ENCODE measurements at places on chromosomes 2 and 18.

DNA sequence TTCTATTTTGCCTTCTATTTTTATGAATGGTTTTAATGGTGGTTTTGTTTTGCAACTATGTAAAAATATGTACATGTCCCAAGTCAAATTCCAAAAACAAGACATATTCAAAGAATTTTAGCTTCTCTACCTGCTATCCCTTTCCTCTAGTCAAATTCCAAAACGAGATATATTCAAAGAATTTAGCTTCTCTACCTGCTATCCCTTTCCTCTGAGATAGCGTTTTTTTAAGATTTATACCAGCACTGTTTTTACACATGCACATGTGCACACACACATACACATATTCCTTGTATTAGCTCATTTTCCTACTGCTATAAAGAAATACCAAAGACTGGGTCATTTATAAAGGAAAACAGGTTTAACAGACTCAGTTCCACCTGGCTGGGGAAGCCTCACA lies 199.1 kb upstream of the ARL4C start:
- DNase-seq: no peak

DNA sequence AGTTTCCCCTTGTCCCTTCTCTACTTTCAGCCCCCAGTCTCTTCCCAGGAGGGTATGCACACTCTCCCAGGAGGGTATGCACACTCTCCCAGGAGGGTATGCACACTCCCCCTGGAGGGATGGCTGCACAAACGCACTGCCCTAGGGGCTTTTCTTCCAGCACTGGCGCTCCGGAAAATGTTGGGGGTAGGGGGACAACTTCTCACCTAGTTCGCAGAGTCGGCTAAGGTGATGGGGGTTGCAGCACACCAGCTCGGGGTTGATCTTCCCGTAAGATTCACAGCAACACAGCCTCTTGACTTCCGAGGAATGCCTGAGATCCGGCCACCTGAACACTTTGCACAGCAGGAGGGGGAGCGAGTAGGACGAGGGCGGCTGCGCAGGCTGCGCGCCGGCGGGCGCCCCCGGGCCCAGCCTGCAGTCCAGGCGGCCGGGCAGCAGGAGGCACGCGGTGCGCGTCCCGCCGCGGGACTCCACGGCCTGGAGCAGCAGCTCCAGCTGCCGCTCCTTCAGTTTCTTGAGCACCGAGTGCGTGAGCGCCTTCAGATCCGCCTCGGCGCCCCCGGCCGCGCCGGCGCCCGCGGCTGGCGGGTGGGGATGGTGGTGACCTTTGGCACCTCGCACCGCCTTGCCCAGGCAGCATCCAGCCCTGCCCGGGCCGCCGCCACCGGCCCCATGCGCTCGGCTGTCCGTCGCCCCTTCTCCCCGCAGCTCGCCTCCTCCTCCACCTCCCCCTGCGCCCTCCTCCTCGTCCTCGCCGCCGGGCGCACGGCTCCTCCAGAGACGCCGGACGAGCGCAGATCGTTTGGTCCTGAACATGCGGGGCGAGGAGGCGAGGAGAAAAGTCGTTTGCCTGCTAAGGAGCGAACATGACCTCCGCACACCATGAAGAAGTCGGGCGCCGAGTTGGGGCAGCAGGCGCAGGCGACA lies 894 bp downstream of the SMAD7 start:
- DNase-seq: no peak

- DNase-seq: no peak
Measured at GRCh38 chr2:165778653-165779451, 15.2 kb downstream of the GALNT3 start.

- DNase-seq: no peak
Measured at GRCh38 chr2:170170281-170171040, 7.5 kb upstream of the MYO3B start.

DNA sequence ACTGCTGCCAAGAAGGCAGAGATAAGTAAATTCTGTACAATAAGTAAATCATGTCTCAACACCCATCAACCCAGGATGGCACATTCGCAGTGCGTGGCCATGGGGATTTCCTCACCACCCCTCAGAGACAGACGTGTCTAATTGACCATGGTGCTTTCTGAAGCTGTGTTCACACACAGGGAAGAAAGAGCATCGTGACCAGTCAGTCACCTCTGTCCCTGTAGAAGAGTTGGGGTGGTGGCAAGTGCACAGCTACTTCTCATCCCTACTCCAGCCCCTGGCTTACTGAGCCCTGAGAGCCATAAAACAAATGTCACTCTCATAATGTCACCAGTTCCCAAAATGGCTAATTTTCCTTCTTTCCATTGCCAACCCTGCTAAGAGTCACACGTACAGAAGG lies 31.3 kb upstream of the MLPH start:
- DNase-seq: no peak

GRCh38 chr2:212975333-212975732 lies 176.1 kb downstream of the IKZF2 start:
- DNase-seq: no peak
